ENCODE measurements at places on chromosomes 6 and 20.

DNA sequence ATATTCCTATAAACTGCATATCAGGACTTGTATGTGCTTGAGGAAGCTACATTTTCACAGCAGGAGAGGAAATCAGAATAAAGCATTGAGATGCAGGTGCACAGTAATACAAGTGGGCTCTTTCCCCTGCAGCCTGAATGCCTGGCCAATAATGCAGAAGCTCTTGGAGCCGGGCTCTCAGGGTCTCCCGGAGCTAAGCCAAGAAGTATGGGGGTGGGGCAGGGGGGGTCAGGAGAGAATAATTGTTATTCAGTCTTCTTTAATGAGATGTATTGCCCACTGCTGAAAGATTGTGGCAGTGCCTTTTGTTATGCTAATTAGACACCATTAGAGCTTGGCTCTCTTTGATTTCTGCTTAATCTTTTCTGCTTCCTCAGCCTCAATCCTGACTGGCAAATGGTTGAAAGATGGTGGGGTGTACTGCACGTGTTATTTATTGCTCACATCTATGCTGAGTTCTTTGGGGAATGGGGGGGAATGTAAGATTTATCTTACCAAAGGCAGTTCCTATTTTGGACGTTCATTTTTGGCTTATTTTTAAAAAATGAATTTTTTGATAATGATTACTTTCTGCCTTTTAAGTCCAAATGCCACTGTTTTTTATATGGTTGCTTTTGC lies 407.6 kb upstream of the SOX4 start:
- H3K27ac ChIP-seq, result no peak overlapping the region
- no peak for DNase-seq
- no peaks in the 10 kb centered on the region for H3K4me1 ChIP-seq
- H3K36me3 ChIP-seq, result no peaks in the 10 kb centered on the region
- H3K27me3 ChIP-seq, result no peaks in the 10 kb centered on the region

DNA sequence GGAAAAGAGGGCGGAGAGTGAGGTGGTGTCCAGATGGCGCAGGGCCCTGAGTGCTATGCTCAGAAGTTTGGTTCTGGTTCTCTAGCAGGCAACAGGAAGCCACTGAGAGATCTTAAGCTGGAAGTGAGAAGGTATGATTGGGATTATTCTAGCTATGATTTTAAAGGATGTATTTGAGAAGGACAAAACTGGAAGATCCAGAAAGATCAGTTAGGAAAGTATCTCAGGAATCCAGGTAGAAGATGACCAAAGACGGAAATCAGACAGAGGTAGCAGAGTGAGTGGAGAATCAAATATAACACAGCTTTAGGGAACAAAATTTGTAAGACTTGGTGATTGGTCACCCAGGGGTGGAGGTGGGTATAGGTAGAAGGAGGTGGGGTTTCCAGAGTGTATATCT lies 5.8 kb downstream of the SYNE1 start:
- no peaks in the 10 kb centered on the region for H3K36me3 ChIP-seq
- no peak for DNase-seq
- no peaks in the 10 kb centered on the region for H3K27me3 ChIP-seq
- no peak overlapping the region for H3K4me3 ChIP-seq

- no peak for DNase-seq
- no peak overlapping the region for H3K4me3 ChIP-seq
- no peaks in the 10 kb centered on the region for H3K36me3 ChIP-seq
These were observed 50.0 kb downstream of the PHF20 start for GRCh38 chr20:35821807-35822242.

GRCh38 chr6:17710331-17710730 lies 3.6 kb upstream of the NUP153 start:
- H3K4me3 ChIP-seq, result no peak overlapping the region
- H3K27ac ChIP-seq, result no peak overlapping the region
- DNase-seq, result no peak
- no peaks in the 10 kb centered on the region for H3K4me1 ChIP-seq
- no peaks in the 10 kb centered on the region for H3K36me3 ChIP-seq

DNA sequence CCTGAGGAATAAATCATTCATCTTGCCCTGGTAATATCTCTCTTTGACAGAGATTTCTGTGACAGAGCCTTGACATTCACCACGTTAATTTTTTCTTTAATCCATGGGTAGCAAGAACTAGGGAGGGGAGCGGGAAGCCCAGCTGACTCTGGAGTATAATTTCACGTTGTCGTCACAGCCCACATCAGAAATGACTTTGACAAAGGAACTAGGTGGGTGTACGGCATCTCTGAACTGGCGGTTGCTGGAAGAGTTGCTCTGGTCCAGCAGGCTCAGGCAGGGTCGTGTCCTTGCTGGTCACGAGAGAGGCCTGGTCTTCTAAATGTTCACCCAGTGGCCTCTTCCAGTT lies 397.1 kb upstream of the CNR1 start:
- H3K36me3 ChIP-seq, result no peaks in the 10 kb centered on the region
- peaks cover 4% of the 10 kb centered on the region for H3K4me1 ChIP-seq
- H3K27ac ChIP-seq, result no peak overlapping the region
- DNase-seq, result no peak

- no peak overlapping the region for H3K27ac ChIP-seq
- DNase-seq, result no peak
- H3K36me3 ChIP-seq, result no peaks in the 10 kb centered on the region
- H3K27me3 ChIP-seq, result no peaks in the 10 kb centered on the region
These were observed 18.3 kb downstream of the ETV7 start for GRCh38 chr6:36368921-36369865.

GRCh38 chr6:4582506-4583417 lies 193.4 kb upstream of the CDYL start:
- no peak for DNase-seq
- H3K27me3 ChIP-seq, result no peaks in the 10 kb centered on the region
- H3K27ac ChIP-seq, result no peak overlapping the region
- peaks cover 10% of the 10 kb centered on the region for H3K4me1 ChIP-seq
